SJSA1 (cell line): ENCODE measurements at places on chromosomes 7 and 10.

DNA sequence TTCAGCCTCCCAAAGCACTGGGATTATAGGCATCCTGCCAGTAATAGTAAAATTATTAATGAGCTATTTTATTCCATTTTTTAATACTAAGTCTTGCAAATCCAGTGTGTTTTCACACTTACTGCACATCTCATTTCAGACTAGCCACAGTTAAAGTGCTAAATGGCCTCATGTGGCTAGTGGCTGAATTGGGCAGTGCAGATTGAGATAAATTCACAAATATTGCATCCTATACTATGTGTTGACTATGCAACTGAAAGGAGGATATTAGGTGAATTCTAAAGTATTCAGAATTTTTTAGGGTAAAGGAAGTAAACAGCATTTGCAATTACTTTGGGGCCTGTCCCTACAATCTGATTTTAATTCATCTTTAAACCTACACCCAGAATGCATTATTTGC is 10.2 kb downstream of the APBB1IP start:
- no peak for DNase-seq

DNA sequence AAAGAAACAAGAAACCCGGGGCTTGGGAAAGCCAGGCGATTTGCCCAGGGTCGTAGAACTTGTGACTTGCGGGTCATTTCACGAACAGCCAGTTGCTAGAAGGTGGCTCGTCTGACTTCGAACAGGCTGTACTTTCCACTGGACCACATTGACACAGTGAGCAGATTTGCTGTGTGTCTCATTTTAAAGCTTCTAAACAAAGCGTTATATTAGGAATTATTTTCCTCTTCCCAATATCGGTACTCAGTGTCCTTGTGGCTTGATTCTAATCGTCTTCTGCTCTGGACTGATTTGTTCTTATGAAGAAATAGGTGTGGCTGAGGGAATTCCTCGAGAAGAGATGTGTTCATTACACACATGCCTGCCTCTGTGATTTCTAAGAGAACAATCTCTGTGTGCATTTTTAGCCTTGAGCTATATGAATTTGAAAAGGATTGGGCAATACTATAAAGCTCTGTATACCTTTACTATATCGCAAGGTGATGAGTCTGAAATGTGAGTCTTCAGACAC is 150.0 kb upstream of the PRR15 start:
- DNase-seq = no peak

GRCh38 chr10:33008499-33009243 is 50.6 kb upstream of the ITGB1 start:
- peak; percentile 77 for DNase-seq

GRCh38 chr7:125845686-125846085 is 916.1 kb upstream of the POT1 start:
- DNase-seq = no peak

GRCh38 chr10:35203745-35204144 is 77.1 kb downstream of the CREM start:
- DNase-seq = no peak

DNA sequence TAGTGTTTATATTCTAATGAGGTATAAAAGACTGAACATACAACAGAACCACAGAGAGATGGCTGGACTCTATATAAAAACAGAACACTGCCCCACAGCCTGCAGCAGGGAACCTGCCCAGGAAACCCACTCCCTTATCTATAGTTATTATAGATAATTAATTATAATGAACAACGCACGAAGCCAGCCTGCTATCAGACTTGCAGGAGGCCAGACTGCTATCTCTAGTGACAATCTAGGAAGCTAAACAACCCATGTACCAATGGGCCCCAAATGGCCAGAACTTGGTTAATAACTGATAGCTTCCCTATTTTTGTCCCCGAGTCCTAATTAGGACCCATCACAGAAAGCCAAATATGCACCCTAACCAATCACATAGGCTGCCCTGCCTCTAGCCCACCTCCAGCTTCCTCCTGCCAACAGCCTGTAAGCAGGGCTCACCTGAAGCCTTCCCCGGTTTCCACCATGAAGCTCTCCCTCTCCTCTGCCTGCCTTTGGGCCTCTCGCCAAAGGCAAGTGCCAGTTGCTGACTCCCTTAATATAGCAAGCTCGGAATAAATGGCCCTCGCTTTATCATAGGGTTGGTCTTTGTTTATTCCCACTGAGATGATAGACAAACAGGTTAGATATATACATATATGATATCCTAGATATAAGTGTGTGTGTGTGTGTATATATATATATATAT is 74.5 kb downstream of the SYPL1 start:
- DNase-seq = no peak

GRCh38 chr7:116231949-116232348 is 21.6 kb downstream of the TES start:
- no peak for DNase-seq

GRCh38 chr7:156759143-156759542 is 118.6 kb downstream of the RNF32 start:
- DNase-seq = no peak

DNA sequence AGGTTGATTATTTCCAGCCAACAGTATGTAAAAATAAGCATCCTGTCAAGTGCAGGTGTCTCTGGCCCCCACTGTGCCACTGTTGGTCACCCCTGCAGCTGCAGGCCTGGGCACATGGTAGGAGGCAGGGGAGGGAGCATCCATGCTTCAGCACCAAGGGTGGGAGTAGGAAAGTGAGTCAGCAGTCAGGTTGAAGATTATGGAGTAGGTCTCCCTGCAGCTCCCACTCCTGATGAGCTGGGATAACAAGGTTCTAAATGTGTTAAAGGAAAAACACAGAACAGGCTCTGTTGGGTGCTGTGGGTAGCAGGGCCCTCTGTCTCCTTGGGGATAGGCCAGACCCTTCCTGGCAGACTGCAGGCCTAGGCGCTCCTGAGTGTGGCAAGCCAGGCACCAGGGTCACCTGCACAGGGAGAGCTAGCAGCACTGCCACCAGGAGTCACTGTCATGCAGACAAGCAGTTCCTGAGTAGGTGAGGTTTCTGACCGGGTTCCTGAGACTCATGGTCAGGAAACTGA is 59.3 kb downstream of the NUDCD3 start:
- no peak for DNase-seq

DNA sequence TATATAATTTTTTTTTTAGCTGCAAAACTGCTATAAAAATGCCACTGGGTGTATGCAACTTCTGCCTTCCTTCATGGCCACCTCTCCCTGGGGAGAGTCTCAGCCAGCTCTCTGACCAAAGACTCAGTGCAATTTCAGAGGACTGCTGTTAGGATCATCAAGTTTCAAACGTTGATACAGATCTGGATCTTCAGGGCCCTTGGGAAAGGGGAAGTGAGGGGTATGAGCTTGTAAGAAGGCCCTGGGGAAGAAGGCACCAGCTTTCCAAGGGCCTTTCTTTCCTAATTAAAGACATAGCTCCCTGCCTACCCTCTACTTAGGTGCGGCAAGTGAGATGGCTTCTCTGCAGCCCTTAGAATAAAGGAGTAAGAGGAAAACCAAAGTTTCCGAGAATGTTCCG is 130.4 kb downstream of the CUL2 start:
- no peak for DNase-seq

GRCh38 chr7:8441106-8441965 is 7.9 kb downstream of the NXPH1 start:
- no peak for DNase-seq

GRCh38 chr7:155983176-155983815 is 171.0 kb upstream of the SHH start:
- no peak for DNase-seq

GRCh38 chr10:397321-398068 is 262.2 kb downstream of the ZMYND11 start:
- DNase-seq = no peak

GRCh38 chr10:132393695-132394181 is 3.3 kb upstream of the PWWP2B start:
- no peak for DNase-seq

- no peak for DNase-seq
Measured at GRCh38 chr7:52088008-52088901, 771.6 kb upstream of the COBL start.

- no peak for DNase-seq
Measured at GRCh38 chr10:43078986-43079273, 2.1 kb downstream of the RET start.

DNA sequence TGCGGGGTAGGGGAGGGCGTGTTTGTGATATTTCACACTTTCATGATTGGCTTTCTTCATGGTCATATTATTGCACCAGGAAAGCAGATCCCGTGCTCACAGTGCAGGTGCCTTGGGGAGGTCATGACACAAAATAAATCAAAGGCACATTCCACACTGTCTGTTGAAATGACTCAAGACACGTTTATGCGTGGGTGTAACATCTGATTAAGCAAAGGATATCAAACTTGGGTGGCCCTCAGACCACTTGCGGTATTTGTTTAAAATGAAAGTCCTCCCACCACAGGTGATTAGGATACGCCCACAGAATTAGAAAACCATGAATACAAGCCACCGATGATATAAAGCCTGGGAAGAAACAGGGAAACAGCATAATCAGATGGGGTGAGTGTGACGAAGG is 51.1 kb downstream of the SVIL start:
- no peak for DNase-seq

GRCh38 chr7:84506151-84506550 is 311.6 kb upstream of the SEMA3A start:
- DNase-seq = no peak

GRCh38 chr10:76469675-76470074 is 1038.3 kb downstream of the LRMDA start:
- DNase-seq = no peak

DNA sequence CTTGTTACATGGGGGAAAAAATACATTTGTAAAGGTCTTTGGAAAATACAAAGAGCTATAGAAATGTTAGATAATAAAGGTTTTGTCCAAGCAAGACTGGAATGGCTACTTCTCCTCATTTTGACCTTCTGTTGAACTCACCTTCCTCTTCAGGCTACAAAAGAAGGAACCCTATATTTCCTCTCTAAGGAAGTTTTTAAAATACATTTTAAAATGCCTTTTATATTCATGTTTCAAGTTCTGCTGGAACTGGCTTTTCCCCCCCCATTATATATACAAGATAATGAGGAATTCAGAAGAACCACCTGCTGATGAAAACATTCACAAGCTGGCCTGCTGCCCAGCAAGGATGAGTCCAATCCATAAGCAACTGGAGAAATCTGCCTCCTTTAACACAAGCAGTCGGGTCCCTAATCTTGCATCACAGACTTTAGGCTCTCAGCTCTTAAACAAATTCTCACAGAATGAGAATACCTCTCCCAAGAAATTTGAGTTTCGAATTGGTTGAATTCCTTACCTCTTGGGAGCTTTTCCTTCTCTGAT is 44.6 kb downstream of the MTERF1 start:
- no peak for DNase-seq

DNA sequence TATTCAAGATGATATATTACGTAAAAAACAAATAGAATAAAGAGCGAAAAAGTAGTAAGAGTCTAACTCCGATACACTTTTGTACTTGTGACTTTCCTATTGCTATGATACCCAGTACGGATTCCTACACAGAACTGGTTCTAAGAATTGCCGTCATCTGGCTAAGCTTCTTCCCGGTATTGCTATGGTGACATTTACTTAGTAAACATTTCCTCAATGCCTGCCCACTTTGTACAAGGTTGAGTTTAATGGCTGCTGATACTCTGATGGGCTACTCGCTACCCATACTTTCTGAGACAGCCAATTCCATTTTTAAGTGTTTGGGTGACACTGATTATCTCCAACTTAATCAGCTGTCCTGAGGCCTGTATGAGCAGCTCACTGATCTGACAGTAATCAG is 55.6 kb downstream of the OSBPL3 start:
- no peak for DNase-seq

GRCh38 chr10:22580711-22581110 is 133.7 kb downstream of the PIP4K2A start:
- DNase-seq = no peak
